Hematopoietic multipotent progenitor cell treated with erythropoietin and hydrocortisone succinate and interleukin-3 and kit ligand, for 17 days (in vitro differentiated cells): ENCODE measurements at places on chromosomes 11 and 22.
A peak's percentile ranks its signal among the peaks of the same experiment; 100 is the strongest.

DNA sequence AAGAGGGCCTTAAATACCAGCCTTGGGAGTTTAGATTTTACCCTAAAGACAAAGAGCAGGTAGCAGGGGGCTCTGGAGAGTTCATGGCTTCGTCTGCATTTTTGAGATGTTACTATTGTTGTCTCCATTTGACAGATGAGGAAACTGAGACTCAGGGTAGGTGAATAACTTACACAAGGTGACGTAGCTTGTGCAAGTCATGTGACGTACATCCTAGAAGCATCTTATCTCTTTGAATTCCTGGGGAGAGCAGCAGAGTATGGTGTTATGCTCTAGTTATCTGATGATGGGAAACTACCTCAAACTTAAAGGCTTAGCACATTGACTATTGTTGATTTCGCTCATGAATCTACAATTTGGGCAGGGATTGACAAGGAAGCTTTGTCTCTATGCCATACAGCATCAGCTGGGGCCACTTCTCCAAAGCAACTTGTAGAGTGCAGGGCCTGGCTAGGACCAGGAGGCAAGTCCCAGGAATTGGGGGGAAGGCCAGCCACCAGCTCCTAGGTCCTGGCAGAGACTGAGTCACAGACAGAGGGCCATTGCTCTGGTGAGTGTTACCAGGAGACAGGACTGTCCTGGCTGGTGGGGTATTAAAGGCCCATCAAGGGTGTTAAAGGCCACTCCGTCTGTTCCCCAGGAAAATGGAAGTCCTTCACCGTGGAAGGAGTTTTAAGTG lies 52.1 kb upstream of the TSKU start:
- DNase-seq, result no peak

- no peak for DNase-seq
Observed at GRCh38 chr11:21909145-21909544, 283.7 kb upstream of the ANO5 start.

DNA sequence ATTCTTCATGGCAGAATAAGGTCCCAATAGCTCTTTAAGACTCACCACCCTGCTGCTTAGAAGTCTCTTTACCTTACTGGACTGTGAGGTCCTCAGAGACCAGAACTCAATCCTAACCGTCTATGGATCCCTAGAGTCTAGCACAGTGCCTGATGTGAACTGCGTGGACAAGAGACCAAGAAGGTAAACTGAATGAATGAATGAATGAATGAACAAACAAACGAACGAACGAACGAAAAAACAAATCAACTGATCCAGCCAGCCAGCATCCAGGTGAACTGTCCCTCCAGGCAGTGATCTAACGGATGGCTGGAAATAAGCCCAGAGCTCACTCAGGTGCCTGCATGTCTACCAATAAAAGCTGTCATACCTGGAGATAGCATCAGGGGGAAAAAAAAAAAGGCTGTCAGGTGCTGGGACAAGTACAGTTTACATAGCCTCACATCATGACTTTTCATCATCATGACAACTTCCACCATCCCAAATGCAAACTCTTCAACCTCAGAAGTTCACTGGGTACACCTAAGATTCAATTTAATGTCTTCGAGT lies 59.8 kb downstream of the PACSIN2 start:
- no peak for DNase-seq

- no peak for DNase-seq
Observed at GRCh38 chr11:15280393-15280792, 165.7 kb downstream of the INSC start.

GRCh38 chr11:33033493-33033892 lies 5.9 kb upstream of the TCP11L1 start:
- no peak for DNase-seq

GRCh38 chr22:19853058-19853878 lies 1.4 kb downstream of the GNB1L start:
- no peak for DNase-seq

GRCh38 chr11:65792456-65792855 lies 5.6 kb downstream of the OVOL1 start:
- no peak for DNase-seq

DNA sequence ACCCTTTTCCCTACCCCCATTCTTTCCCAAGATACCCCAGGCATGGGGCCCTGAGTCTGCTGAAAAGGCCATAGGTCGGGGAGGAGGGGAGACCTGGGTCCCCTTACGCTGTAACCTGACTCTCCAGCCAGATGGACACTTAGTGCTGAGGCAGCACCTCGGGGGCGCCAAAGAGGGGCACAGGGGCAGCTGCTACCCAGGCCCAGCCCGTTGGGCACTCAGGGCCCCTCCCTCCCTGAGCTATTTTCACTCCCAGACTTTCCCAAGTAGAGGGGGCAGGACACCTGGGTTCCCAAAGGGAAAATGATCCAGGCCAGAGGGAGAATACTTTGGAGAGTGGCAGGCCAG lies 933 bp downstream of the ACTN3 start:
- DNase-seq, result no peak

GRCh38 chr11:65588199-65589054 lies 7.2 kb downstream of the KCNK7 start:
- DNase-seq, result peak; percentile 86

GRCh38 chr11:124605719-124606118 lies 5.5 kb upstream of the PANX3 start:
- no peak for DNase-seq

DNA sequence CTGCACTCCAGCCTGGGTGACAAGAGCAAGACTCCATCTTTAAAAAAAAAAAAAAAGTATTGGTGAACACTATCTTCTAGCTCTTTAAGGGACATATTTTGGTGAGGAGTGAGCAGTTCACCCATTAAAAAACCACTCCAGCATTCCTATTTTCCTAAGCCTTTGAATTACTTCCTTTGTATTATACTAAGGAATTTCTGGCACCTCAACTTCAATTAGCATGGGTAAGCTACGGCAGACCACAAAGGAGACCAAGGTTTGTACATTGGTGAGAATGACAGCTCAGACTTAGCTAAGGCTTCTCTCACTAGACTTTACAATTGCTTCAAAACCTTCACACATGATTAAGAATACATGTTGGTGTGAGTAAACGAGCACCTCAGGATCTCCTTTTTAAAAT lies 57.0 kb upstream of the BIRC3 start:
- no peak for DNase-seq

- DNase-seq, result no peak
Observed at GRCh38 chr22:47206164-47206563, 443.7 kb downstream of the TBC1D22A start.

DNA sequence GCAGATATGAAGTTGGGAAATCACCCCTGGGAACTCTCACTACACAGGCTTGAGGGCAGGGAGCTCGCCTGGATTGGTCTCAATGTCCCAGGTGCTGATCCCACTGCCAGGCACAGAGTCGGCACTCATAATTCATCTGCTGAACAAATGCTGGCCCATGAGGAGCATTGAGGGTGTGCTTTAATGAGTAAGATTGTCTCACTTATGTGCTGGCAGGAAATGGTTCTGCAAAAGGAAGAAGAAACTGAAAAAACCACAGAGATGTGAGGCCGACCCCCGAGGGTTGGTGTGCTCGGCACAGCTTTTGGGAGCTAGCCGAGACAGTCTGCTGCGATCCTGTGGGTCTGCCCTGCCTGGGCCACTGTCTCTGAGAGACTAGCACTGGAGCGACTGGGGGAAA lies 9.4 kb downstream of the PLAAT2 start:
- DNase-seq, result no peak

- DNase-seq, result no peak
Observed at GRCh38 chr22:24007253-24008021, 2.2 kb upstream of the GSTT4 start.

GRCh38 chr11:120883404-120884080 lies 140.4 kb upstream of the TBCEL start:
- DNase-seq, result no peak

GRCh38 chr11:64499261-64500004 lies 91.6 kb upstream of the SLC22A12 start:
- no peak for DNase-seq
